ENCODE measurements at places on chromosomes 16 and 17.

- DNase-seq = no peak
These were observed 9.0 kb downstream of the ACTG1 start for GRCh38 chr17:81503619-81504018.

GRCh38 chr17:61426482-61427304, 25.5 kb upstream of the TBX4 start:
- DNase-seq = no peak

DNA sequence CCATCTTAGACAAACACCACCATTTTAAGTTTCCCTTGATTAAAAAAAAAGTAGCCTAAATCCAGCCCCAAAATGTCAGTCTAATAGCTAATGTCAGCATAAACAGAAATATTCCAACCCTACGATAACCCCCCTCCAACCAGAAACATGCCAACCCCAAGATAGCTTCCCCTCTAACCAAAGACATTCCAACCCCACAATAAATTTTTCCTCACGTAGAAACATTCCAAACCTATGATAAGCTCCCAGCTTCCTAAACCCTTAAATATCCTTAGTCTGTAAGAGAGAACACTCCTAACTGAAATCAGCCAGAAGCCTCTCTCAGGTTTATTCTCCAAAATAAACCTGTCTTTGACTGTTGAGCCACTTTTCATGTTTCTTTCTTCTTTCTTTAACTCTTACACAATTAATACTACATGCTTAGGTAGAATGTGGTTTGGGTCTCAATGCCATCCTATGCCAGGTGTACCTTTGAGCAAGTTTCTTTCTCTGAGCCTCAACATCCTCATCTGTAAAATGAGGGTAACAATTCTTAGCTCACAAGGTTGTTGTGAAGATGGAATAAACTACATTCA, 10.5 kb upstream of the KRT38 start:
- DNase-seq = no peak

DNA sequence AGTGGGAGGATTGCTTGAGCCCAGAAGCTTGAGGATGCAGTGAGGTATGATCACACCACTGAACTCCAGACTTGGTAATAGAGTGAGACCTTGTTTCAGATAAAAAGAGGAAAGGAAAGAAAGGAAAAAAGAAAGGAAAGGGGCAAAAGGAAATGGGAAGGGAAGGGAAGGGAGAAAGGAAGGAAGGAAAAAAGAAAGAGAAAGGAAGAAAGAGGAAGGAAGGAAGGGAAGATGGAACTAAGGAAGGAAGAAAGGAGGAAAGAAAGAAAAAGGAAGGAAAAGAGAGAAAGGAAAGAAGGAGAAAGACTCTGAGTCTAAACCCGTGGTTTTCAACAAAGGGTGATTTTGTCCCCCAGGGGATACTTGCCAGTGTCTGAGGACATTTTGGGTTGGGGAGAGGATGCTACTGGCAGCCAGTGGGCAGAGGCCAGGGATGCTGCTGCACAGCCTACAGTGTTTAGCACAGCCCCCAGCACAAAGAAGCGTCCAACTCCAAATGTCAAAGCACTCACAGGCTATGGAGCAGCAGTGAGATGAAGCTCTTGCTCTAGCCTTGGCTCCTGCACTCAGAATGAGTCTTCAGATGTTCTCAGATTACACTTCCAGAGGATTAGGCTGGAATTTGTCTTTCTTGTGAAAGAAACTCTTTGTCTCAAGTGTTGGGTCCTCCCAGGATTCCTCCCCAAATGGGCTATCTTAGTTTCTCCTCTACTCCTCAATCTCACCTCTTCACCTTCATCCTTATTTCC, 64.2 kb downstream of the BMERB1 start:
- DNase-seq = no peak

GRCh38 chr17:57290981-57291380, 34.7 kb downstream of the MSI2 start:
- no peak for DNase-seq

Data from activated CD4-positive, alpha-beta T cell treated with anti-CD3 and anti-CD28 coated beads, Interleukin-2, Interleukin-6, amounts not matched to agents 100 ng/mL and 50 ng/mL, durations not matched to agents 16 hours and 8 hours (primary cell).